ENCODE measurements at places on chromosomes 7 and 10. TPM values are rescaled to one million over a fixed set of nuclear protein-coding genes. Genes with fewer than 3 reads are reported as not detected.

DNA sequence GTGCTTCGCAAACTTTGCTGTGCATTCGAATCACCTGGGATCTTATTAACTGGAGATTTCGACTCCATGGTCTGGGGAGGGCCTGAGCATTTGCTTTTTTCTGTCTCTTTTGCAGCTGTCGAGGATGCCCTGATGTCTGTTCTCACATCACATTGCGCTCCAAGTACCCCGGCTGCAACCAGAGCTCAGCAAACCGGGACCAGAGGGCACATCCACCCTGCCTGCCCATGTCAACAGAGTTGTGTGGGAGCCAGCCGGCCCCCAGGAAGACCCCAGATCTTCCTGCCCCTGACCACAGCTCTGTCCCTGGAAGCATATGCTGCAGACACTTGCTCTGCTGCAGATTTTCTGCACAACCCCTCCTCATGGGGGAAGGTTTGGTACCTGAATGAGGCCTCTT lies 180.8 kb downstream of the ADARB2 start:
- no peaks in the 10 kb centered on the region for H3K4me1 ChIP-seq
- DNase-seq = no peak
- no peaks in the 10 kb centered on the region for H3K36me3 ChIP-seq
- no peak overlapping the region for H3K4me3 ChIP-seq
- no peaks in the 10 kb centered on the region for H3K27me3 ChIP-seq
- no peak overlapping the region for H3K27ac ChIP-seq

- no peaks in the 10 kb centered on the region for H3K36me3 ChIP-seq
- no peaks in the 10 kb centered on the region for H3K27me3 ChIP-seq
- H3K4me1 ChIP-seq = no peaks in the 10 kb centered on the region
- H3K4me3 ChIP-seq = no peak overlapping the region
- no peak overlapping the region for H3K27ac ChIP-seq
Measured at GRCh38 chr10:62842983-62843382, 26.8 kb upstream of the EGR2 start.

GRCh38 chr7:149245744-149246143 lies 6.3 kb downstream of the ZNF212 start:
- peaks cover 8% of the 10 kb centered on the region for H3K4me1 ChIP-seq
- peaks cover 8% of the 10 kb centered on the region for H3K36me3 ChIP-seq
- no peak for DNase-seq
- H3K4me3 ChIP-seq = no peak overlapping the region
- H3K27me3 ChIP-seq = no peaks in the 10 kb centered on the region

DNA sequence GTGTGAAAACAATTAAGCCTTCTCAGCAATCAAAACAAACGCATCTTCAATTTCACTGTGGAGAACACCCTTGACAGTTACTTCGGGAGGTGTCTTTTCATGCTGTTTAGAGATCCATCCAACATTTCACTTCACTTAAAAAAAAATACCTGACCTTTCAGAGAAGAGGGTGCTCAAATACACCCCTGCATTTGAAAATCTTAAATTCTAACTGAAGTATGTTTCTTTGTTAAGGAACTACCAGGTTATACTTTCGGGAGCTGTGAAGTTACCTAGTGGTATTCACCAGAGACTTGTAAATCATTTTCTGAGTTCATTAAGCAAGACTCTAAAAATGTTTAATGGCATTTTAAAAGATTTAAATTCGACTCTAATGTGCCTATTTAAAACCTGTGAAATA lies 38.8 kb downstream of the CNPY1 start:
- no peak overlapping the region for H3K27ac ChIP-seq
- peaks cover 65% of the 10 kb centered on the region for H3K27me3 ChIP-seq
- H3K36me3 ChIP-seq = no peaks in the 10 kb centered on the region
- DNase-seq = no peak

- H3K27me3 ChIP-seq = no peaks in the 10 kb centered on the region
- H3K27ac ChIP-seq = no peak overlapping the region
- DNase-seq = no peak
Measured at GRCh38 chr10:50635286-50635685, 11.5 kb upstream of the SGMS1 start.

DNA sequence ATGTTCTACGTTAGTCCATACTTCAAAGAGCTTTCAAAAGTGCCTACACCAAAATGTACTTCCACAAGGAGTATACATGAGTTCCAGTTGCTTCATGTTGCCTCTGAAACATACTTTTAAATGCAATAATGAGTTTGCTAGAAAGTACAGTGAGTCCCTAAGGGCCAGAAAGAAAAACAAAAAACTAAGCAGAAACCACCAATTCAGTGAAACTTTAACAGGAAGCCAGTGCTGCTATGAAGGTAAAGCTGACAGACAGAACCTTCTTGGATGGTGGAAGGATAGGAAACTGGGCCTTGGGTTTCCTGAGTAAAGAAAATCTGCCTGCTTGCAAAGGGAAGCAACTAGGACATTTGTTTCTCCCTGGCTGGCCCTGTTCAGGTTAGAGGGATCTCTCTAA lies 104.2 kb downstream of the CTTNBP2 start:
- H3K27me3 ChIP-seq = no peaks in the 10 kb centered on the region
- no peak overlapping the region for H3K4me3 ChIP-seq
- H3K27ac ChIP-seq = no peak overlapping the region
- no peaks in the 10 kb centered on the region for H3K4me1 ChIP-seq
- no peak for DNase-seq

GRCh38 chr10:6072215-6072934 lies 10.2 kb upstream of the IL2RA start:
- DNase-seq = no peak
- peaks cover 4% of the 10 kb centered on the region for H3K27me3 ChIP-seq
- H3K4me3 ChIP-seq = no peak overlapping the region
- H3K36me3 ChIP-seq = no peaks in the 10 kb centered on the region
- H3K4me1 ChIP-seq = peaks cover 57% of the 10 kb centered on the region

DNA sequence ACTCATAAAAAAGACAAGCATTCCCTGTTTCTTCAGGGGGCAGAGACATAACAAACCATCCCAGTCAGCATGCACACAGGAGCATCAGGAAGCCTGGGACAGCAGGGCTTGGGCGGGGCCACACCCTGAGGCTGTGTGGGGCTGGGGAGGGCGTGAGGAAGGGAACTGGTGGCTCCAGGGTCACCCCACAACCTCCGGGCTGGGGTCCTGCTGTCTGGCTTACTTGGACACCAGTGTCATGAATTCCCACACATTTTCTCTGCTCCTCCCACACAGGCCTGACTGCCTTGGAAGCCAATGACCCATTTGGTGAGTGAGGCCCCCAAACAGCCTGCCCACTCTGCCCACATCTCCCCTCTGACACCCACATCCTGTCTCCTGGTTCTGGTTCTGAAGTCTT lies 2.8 kb downstream of the FXYD4 start:
- no peak for DNase-seq
- no peak overlapping the region for H3K27ac ChIP-seq
- H3K27me3 ChIP-seq = no peaks in the 10 kb centered on the region

WDFY4 gene
- total RNA-seq = 0.35 TPM

DNA sequence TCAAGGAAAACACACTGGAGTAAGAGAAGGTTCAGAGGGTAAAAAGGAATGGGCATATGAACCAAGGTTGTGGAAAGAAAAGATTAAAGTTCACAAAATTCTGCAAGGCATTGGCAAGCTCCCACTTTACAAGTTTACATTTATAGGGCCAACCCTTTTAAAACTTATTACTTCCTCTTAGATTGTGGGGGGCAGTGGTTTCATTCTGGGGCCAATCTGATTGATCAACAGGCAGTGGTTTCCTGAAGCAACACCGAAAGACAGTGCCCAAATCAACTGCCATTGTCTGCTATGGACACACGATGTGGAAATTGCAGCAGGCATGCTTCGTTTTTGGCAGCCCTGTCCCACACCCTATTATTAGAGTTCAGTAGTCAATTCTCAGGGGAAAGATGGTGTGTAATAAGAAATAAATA lies 154.0 kb downstream of the SGMS1 start:
- no peak for DNase-seq
- no peaks in the 10 kb centered on the region for H3K27me3 ChIP-seq
- peaks cover 4% of the 10 kb centered on the region for H3K36me3 ChIP-seq
- peaks cover 18% of the 10 kb centered on the region for H3K4me1 ChIP-seq

GRCh38 chr10:126090911-126091728 lies 194.8 kb downstream of the FANK1 start:
- H3K27ac ChIP-seq = no peak overlapping the region
- H3K27me3 ChIP-seq = no peaks in the 10 kb centered on the region
- no peak for DNase-seq
- H3K36me3 ChIP-seq = no peaks in the 10 kb centered on the region
- no peak overlapping the region for H3K4me3 ChIP-seq

MBL2 gene
- not detected for total RNA-seq

- no peak overlapping the region for H3K4me3 ChIP-seq
- H3K27me3 ChIP-seq = no peaks in the 10 kb centered on the region
- no peaks in the 10 kb centered on the region for H3K36me3 ChIP-seq
- H3K4me1 ChIP-seq = no peaks in the 10 kb centered on the region
- DNase-seq = no peak
Measured at GRCh38 chr7:146961617-146962016, 845.0 kb downstream of the CNTNAP2 start.

ASB10 gene
- not detected for total RNA-seq

DNA sequence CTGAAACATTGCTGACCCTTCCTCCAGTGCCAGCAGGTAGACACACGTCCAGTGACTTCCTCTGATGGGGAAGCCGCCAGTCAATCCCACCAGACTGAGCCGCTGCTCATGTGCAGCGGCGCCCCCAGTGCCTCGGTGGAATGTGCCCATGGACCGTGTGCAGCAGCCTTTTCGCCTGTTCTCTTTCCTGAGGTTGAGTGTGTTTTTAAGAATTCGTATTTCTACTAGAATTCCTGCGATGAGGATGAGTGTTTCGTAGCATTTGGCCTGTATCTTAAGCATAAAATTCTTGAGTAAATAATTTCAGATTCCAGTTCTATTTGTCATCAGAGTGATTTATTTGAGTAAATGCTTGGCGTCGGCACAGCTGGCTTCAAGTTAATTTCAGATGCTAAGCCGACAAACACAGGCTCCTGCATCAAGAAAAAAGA lies 35.4 kb downstream of the BNIP3 start:
- H3K36me3 ChIP-seq = peaks cover 40% of the 10 kb centered on the region
- H3K27me3 ChIP-seq = no peaks in the 10 kb centered on the region
- DNase-seq = no peak
- no peak overlapping the region for H3K27ac ChIP-seq
- no peaks in the 10 kb centered on the region for H3K4me1 ChIP-seq

GRCh38 chr10:120365872-120366271 lies 91.2 kb upstream of the PLPP4 start:
- H3K4me1 ChIP-seq = no peaks in the 10 kb centered on the region
- H3K27ac ChIP-seq = no peak overlapping the region
- no peaks in the 10 kb centered on the region for H3K36me3 ChIP-seq
- DNase-seq = no peak
- no peaks in the 10 kb centered on the region for H3K27me3 ChIP-seq

- peaks cover 21% of the 10 kb centered on the region for H3K36me3 ChIP-seq
- no peaks in the 10 kb centered on the region for H3K27me3 ChIP-seq
- peak overlapping the region; percentile 91 for H3K4me3 ChIP-seq
- peak overlapping the region; percentile 93 for H3K27ac ChIP-seq
Measured at GRCh38 chr10:102152545-102152890, 329 bp downstream of the NOLC1 start.

SLC29A3 gene
- 8.2 TPM for total RNA-seq

- no peaks in the 10 kb centered on the region for H3K4me1 ChIP-seq
- H3K27me3 ChIP-seq = no peaks in the 10 kb centered on the region
- no peak overlapping the region for H3K27ac ChIP-seq
- no peak overlapping the region for H3K4me3 ChIP-seq
- no peaks in the 10 kb centered on the region for H3K36me3 ChIP-seq
Measured at GRCh38 chr7:4050126-4050660, 631.9 kb upstream of the FOXK1 start.

CDK14 gene
- not detected for total RNA-seq

GRCh38 chr10:120746001-120746777 lies 105.0 kb upstream of the WDR11 start:
- no peak overlapping the region for H3K4me3 ChIP-seq
- DNase-seq = no peak
- no peak overlapping the region for H3K27ac ChIP-seq
- no peaks in the 10 kb centered on the region for H3K4me1 ChIP-seq
- H3K36me3 ChIP-seq = no peaks in the 10 kb centered on the region

- H3K4me3 ChIP-seq = no peak overlapping the region
- peaks cover 65% of the 10 kb centered on the region for H3K4me1 ChIP-seq
- no peaks in the 10 kb centered on the region for H3K27me3 ChIP-seq
- DNase-seq = no peak
Measured at GRCh38 chr10:73872190-73872710, 2.1 kb downstream of the CAMK2G start.

DNA sequence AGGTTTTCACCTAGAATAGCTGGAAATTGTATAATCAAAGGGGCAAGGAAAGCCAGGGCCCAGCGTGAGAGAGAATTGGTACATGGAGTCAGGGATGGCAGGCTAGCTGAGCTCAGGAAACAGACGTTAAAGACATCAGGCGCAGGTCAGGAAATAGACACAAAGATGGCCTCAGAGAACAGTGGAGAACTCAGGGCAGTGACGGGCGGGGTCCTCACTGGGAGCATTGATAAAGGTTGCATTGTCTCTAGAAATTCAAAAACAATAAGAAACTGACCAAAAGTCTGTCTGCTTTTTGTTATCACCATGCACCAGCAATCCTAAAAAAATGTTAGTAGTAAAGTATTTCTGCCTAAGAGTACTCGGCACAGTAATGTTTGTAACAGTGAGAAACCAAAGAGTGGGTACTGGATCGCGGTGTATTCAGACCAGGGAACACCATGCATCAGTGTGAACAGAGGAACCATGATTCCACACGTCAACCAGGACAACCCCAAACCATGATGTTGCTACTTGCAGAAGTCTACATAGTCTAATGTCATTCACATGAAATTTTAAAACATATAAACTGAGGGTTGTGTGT lies 81.9 kb upstream of the AUTS2 start:
- no peaks in the 10 kb centered on the region for H3K4me1 ChIP-seq
- no peak overlapping the region for H3K27ac ChIP-seq
- H3K27me3 ChIP-seq = no peaks in the 10 kb centered on the region
- H3K4me3 ChIP-seq = no peak overlapping the region
- no peaks in the 10 kb centered on the region for H3K36me3 ChIP-seq
- DNase-seq = no peak

RAB19 gene
- 10.4 TPM for total RNA-seq

GRCh38 chr10:28241741-28242399 lies 61.0 kb downstream of the MPP7 start:
- peaks cover 12% of the 10 kb centered on the region for H3K4me1 ChIP-seq
- H3K27me3 ChIP-seq = no peaks in the 10 kb centered on the region
- no peaks in the 10 kb centered on the region for H3K36me3 ChIP-seq

DYNC1I1 gene
- not detected for total RNA-seq
